ENCODE measurements at places on chromosomes 2 and 18.

DNA sequence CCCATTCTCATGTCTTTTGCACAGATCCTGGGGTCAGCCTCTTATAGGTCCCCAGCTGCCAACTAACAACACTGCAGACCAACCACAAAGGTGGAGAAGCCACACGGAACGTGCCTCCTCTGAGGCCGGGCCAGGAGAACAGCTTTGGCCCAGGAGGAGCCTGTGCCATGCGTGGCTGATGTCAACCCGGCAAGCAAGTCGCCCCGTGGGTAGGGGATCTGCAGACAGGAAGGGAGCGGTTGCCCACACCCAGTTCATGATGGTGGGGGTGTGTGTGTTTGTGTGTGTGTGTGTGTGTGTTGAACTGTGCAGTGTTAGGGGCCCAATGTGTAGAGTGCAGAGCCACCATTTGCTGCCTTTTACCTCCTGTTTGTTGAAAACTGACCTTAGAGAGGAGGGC lies 2.4 kb upstream of the CLEC4F start:
- no peak for DNase-seq

DNA sequence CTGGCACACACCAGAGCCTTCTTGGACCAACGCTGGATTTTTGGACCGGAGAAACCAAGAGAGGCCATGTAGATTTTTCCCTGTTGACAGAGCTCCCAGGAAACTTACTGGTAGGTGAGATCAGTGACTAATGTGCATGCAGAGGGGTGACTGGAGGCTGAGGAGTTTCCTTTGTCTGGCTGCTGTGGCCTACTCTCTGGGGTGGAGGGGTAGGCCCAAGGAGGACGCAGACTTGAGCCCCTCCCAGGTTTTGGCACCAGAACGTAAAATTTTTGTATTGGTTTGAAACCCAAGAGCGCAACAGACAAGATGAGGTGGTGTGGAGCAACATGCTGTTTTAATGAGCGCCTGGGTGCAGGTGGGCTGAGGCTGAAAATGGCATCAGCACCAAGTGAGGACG lies 59.2 kb downstream of the KYNU start:
- no peak for DNase-seq

DNA sequence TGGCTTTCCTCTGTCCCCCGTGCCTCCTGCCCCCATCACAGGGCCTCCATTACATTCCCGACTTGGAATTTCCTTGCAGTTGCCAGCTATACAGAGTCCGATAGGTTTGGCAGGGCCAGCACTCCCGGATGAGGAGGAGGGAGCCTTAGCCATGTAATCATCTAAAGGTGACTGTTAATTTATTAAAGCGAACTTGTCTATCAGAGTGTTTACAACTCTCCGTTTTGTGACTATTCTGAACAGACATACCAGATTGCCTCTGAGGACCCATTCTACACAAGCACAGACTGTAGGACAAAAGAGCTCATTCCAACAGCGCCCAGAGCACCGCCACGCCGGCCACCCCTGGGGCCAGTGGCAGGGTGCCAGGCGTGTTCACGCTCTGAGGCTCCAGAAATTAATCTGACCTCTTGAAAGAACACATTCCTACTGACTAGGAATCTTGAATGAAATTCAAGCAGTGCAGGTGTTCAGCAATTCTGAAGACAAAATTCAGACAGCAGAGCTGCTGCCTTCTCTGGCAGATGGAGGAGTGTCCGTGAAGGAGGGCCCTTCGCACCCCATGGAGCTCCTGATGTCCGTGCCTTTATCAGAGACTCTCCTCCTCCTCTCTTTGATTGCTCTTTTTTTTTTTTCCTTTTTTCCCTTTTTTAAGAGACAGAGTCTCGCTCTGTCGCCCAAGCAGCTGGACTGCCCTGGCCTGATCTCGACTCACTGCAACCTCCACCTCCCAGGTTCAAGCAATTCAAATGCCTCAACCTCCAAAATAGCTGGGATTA lies 58.1 kb upstream of the RALBP1 start:
- DNase-seq: peak; percentile 26

DNA sequence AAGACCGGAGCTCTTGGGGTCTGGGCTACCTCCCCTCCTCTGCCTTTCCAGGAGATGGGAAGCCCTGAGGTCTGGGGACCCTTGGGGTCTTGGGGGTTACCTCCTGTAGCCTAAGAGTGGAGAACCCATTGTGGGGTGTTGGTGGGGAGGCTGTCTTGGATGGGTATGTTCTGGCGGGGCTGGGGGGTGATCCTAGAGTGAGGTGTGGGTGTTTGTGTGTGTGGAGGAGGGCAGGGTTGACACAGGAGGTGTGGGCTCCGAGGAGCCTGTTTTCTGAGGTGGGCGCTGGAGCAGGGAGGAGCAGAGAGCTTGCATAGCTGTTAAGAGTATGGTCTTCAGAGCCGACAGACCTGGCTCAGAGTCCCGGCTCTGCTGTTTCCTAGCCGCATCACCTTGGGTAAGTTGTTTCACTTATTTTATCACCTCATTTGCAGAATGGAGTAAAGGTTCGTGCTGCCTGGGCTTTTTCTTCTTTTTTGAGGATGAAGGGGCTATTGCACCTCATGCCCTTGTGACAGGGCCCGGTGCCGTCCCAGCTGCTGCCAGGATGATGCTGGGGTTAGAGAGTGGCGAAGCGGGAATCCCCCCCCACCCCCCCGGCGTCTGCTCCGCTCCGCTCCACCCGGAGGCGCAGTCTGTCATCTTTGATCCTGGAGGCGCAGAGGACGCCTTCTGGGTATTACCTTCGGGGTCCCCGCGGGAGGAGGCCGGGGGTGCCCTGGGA lies 17.2 kb downstream of the TET3 start:
- no peak for DNase-seq

DNA sequence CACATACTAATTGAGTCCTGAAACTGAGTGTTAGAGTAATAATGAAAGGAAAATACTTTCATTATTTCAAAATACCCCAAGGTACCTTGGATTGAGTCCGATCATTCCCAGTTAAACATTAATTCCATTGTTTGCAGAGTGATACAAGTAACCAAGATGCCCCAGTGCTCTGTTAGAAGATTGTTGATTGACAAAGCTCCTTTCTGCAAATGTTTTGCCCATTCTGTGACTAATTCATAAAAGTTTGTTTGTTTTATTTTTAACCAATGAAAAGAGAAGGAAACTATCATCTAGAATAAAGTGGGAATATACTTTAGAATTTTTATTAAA lies 124.0 kb downstream of the GULP1 start:
- no peak for DNase-seq

- no peak for DNase-seq
Measured at GRCh38 chr2:216713691-216714336, 18.5 kb upstream of the IGFBP5 start.

GRCh38 chr18:23143815-23144261 lies 8.6 kb downstream of the CABLES1 start:
- no peak for DNase-seq

DNA sequence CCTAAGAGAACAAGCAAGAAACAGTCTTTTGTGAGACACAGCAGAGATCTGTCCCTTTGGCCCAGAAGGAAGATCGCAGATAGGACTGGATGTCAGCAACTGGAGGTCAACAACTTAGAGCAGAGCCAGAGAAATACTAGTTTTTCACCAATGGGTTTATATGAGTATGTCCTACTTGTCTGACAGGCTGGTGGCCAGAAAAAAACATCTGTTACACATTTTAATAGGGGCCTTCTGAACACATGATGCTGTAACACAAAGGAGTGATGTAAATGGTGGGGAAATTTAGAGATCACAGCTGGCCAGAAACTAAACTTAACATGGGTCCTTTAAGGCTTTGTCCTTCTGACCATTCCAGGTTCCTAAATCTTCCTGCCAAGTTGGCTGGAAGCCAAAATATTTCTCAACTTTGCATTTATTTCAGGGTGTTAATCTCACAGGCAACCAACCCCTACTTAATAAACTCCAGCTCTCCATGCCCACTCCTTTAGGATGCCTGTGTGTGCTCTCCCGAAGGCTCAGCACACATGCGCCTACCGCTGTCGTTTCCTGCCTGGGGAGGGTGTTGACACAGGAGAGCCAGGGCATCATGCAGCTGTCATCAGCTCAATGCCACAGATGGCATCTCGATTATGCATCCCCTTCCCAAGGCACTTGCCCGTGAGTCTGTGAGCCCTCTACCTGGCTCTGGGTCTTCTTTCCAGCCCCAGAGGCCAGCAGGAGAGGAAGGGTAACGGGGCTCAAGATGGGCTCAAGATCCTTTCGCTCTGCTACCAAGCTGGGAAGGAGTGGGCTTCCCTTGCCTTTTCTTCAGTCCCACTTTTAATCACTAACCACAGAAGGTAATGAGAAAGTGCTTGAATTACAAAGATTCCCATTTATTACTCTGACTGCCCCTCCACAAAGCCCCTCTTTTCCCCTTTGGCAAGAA lies 252.5 kb downstream of the ETAA1 start:
- DNase-seq: peak; percentile 26

DNA sequence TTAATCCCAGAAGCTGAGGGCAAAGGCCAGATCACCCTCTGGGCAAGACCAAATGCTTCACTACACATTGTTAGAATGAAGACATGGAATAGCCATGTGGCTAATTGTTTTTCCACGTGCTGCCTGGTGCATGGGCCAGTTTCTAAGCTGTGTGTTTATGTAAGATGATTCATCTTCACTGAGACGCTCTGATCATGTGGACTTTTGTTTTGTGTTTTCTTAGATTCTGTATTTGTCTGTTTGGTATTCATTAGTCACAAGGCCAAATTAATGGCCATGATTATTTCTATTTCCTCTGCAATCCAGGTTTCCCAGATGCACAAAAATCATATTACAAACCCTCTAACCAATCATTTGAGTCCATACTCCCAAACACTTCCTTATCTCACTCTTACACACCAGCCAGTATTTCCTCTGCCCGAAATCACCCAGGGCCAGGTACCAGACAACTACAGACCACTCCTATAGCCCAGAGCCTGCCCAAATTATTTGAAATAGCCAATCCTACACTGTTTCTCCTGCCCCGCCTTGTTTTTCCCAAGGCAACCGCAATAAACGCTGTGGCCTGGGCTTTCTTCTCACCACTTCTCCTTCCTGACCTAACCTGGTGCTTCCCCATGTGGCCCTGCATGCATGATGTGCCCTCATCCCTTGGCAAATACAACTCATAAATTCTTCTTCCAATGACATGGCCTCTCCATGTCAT lies 94.2 kb upstream of the SP3 start:
- DNase-seq: no peak

- DNase-seq: no peak
Measured at GRCh38 chr2:158726911-158727592, 68.1 kb upstream of the DAPL1 start.

DNA sequence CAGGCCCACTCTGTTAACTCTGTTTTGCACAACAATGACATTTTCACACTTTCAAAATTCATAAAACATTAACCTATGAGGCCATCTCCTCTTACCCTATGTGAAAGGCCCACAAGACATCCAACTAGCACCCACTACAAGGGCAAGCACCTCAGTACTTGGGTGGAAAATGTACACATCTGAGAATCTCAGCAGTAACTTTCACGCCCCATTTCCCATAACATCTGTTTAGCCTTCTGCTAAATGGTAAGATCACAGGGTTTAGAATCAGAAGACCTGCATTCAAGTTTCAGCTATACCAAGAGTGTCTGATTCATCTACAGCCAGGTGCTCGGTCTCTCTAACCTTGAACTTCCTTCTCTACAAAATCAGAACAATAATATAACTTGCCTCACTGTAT lies 89.2 kb downstream of the SP100 start:
- no peak for DNase-seq

- no peak for DNase-seq
Measured at GRCh38 chr2:168703926-168704325, 98.5 kb upstream of the NOSTRIN start.
